ENCODE measurements at places on chromosomes 12 and 14.

DNA sequence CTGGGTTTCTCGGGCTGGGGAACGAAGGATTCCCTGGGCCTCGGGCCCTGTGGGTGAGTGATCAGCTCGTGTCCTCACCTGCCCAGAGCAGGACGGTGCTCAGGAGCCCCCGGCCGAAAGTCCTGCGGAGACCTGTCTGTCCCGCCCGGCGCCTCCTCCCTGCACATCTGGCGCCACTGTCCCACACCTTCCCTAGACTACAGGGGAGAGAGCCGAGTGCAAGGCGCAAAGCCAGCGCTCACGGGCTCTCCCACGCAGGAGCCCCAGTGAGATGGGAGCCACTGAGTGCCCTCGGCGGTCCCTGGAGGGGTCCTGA, 13.1 kb upstream of the TEX22 start:
- DNase-seq, result no peak

DNA sequence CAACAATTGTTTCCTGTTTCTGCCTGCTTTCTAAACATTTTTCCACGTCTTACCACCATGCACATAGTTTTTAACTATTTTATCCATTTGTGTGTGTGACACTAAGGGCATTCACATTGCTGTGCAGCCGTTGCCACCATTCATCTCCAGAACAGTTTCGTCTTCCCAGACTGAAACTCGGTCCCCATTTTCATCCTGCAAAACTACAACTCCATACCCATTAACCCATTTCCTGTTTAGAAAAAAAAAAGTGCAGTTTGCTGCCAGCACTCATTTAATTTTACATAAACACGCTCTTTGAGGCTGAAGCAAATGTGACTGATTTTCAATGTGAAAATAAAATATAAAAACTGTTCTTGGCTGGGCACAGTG, 15.5 kb downstream of the UBC start:
- no peak for DNase-seq

- no peak for DNase-seq
These were observed 24.2 kb downstream of the GOLGA3 start for GRCh38 chr12:132804426-132804861.

DNA sequence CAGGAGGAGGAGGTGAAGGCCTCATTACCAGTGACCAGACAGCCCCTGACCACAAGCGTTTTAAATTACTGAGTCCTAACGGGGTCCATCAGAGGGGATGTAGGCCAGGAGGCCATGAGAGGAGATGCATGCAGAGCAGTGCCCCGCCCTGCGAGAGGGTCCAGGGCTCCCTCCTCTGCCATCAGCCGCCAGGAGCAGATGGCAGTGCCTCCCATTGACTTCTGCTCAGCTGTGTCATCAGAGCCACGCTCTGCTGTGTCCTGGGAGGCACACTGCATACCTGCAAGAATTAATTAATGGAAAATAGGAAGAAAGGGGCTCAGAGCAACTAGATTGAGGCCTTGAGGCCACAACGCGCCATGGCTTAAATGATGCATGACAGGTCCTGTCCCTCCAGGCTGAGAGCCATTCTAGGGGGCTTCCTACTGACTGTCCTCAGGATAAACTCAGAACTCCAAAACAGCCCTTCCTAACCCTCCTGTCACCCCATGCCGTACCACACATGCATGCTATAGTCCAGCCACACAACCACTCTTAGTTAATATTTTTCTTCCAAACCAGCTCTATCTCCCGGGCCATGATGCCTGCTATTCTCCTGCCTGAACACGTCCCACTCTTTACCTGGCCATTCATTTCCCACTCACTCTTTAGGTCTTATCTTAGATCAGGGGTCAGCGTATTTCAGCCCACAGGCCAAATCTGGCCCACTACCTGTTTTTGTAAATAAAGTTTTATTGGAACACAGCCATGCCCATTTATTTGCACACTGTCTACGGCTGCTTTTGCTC, 235.8 kb downstream of the KSR2 start:
- DNase-seq, result no peak

GRCh38 chr12:22860926-22861325, 236.0 kb downstream of the ETNK1 start:
- no peak for DNase-seq

- no peak for DNase-seq
These were observed 22.4 kb downstream of the VPS37B start for GRCh38 chr12:122873540-122873939.

DNA sequence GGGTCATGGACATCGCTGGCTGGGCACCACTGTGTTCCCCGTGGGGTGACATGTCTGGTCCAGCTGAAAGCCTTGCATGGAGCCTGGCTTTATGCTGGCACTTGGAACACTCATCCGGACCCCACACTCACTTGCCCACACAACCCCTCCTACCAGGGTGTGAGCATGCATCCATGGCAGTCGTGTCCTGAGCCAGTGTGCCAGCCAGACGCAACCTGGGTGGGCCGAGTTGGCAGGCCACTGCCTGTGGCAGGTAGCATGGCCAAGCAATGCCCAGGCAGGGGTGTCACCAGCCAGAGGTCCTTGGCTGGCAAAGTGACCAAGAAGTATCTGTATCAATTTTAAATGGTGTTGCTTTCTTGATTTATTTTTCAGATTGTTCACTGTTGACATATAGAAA, 141.7 kb downstream of the CCDC59 start:
- no peak for DNase-seq

DNA sequence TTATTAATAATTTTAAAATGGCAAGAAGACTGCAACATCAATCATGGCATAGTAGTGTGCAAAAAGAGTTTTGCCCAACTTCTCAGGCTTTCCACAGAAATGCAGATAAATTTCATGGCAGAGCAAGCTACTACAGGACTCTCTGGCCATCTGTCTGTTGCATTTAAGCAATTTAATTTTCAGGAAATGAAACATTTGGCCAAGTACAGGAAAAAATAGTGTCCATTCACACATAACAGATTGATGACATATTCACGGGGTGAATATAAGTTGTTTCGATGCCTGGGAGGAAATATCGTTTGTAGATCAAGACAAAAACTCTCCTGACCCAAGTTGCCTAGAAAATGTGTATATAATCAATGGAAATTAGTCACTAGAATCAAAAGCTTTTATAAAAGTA, 324.0 kb downstream of the PRKD1 start:
- DNase-seq, result no peak

- no peak for DNase-seq
These were observed 165.1 kb downstream of the GXYLT1 start for GRCh38 chr12:41979574-41979973.

DNA sequence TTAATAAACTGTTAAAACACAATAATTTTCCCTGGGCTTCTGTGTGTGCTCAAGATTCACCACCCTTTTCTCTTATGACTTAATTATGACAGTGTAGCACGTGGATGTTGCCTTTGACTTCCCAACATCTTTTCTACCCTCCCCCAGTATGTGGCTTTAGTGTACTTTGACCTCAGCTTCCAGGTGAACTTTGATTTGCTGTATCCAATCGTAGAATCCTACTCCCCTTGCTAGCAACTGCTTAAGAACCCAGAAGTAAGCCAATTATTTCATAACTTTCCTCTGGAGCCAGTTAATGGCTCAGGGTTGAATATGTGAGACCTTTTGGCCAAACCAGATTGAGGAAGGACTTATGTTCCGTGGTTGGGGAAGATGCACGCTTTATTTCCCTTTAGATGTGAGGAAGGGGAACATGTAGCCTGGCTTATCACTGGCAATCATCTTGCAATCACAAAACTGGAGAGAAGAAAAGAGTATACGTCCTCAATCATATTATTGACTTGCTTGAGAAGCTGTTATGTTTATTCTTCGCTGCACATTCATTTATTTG, 259.6 kb upstream of the ATP2B1 start:
- DNase-seq, result no peak

DNA sequence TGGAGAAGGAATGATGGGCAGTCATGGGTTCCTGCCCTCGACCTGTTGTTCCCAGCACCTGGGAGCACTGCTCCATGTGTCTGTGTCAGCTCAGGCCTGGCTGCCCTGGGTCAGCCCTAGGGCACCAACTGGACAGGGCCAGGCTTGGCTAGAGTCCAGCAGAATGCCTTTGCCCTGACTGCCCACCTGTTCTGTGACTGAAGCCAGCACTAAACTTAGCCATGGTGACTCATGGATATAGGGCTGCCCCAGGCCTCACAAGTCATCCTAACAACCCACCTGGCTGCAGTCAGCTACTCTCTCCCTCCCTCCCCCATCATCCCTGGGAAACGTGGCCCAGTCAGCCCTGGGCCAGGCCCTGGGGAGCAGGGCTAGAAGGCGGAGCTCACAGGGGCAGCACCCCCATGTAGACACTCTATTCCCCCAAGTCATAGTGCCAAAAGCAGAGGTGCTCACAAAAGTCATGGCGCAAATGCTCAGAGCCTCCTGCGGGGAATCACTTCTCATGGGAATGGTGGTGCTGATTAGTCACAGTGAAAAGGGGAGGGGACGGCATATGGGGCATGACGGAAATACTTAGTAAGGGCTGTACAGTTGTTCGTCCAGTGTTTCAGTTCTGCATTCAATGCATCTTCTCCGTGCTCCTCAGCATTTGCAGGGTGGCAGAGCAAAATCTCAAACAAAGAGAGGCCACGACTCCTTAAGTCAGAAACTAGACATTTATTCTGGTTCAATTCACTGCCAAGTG, 52.0 kb upstream of the NTF3 start:
- DNase-seq, result no peak

- DNase-seq, result no peak
These were observed 185.6 kb downstream of the EPS8 start for GRCh38 chr12:15603474-15604085.

DNA sequence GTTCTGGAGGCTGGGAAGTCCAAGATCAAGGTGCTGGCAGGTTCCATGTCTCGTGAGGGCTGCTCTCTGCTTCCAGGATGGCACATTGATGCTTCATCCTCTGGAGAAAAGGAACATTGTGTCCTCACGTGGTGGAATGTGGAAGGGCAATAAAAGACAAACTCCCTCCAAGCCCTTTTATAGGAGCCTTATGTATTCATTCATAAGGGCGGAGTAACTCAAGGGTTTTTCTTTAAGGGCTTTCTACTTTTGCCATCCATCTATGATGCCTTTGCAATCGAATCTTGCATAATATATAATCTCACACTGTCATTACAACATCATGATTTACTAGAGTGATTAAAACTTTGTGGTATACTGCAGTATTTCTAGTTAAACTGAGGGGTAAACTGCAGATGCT, 132.7 kb upstream of the DDHD1 start:
- no peak for DNase-seq

GRCh38 chr14:86057018-86057667, 527.2 kb downstream of the FLRT2 start:
- peak; percentile 62 for DNase-seq

DNA sequence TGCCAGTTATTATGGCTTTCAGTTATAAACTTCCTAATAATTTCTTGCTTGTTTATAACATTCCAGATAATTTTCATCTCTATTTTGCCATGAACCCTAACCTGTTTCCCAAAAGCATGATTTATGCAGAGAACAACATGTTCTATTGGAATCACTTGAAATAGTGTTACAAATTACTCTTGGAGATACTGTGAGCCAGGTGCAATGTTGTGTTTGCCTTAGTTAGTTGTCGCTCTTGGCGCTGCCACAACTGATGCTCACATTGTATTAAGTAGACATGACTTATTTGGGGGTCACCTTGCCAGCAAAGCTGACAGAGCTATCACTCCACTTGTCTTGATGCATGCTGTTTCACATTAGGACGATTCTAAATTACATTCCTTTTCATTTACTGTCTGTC, 49.4 kb downstream of the TSPAN8 start:
- no peak for DNase-seq

GRCh38 chr12:113678223-113679119, 206.8 kb upstream of the LHX5 start:
- no peak for DNase-seq

- no peak for DNase-seq
These were observed 379.3 kb downstream of the DPF3 start for GRCh38 chr14:72514660-72515025.

DNA sequence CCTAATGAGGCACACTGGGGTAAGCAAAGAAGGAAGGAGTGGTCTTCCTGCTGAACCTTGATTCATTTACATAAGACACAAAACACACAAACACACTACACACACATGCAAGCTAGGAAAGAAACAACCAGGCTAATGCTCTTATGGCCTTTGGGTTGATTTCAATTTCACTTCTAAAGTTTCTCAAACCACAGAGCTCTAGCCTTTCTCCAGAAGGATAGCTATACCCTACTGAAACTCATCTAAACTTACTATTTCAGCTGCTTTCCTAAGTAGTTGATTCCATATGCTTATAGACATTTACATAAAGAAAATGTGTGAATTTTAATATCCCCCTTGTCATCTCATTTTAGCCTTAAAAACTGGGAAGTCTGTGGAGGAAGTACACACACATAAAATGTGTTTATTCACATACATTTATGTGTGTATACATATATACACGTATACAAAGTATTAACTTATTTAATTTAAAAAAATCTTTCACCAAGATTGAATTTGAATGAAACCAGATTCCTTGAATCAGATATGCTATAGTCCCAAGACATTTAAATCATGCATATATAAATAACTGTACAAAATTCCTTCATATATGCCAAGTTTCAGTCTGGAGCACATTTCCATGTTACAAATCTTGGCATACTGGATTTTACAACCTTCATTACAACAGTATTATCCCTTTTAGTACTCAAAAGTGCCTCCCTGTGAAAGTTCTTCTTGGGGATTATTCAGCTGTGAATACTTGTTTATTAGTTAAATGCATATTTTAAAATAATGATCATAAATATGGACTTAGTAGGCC, 231.8 kb upstream of the NPAS3 start:
- DNase-seq, result no peak

DNA sequence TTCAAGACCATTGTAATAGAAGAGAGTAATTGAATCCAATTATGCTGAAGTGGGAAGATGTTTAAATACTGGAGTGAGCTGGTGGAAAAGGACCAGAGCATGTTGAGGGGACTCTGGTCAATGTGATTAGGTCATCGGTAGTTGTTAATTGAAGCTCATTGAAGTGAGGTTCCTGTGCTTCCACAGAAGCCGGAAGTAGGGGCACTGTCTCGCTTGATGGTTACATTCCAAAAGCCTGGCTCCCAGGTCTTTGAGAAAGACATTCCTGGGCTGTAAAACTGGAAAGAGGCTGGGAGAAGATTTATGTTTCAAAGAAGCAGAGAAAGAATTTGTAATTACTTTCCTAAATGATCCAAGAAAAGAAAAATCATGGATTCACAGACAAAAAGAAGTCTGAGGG, 12.3 kb upstream of the CLECL1 start:
- no peak for DNase-seq

- DNase-seq, result peak; percentile 64
These were observed 604 bp downstream of the EEA1 start for GRCh38 chr12:92928421-92928961.

GRCh38 chr14:90451961-90452360, 55.1 kb downstream of the CALM1 start:
- peak; percentile 52 for DNase-seq

- no peak for DNase-seq
These were observed 1165.2 kb downstream of the FSCB start for GRCh38 chr14:43341921-43342320.

- DNase-seq, result no peak
These were observed 106.9 kb upstream of the KRAS start for GRCh38 chr12:25357595-25357994.

DNA sequence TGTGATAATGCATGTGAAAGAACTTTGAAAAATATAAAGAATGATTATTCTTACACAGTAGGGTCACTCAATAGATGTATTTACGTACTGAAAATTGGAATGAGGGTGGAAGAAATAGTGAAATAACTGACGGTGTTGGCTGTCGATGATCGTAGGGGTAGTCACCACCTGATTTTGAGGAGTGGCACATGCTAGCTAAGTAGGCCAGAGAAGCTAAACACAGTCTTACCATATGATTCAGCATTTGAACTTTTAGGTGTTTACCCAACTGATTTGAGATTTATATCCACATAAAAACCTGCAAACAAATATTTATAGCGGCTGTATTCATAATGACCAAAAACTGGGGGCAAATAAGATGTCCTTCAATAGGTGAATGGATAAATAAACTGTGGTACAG, 47.6 kb upstream of the HIF1A start:
- no peak for DNase-seq
